ENCODE measurements at places on chromosomes 2 and 18. TPM values are rescaled to one million over a fixed set of nuclear protein-coding genes. Genes with fewer than 3 reads are reported as not detected.

CRYGC gene
- not detected for total RNA-seq

MGAT4A gene
- 10.2 TPM for total RNA-seq

DNA sequence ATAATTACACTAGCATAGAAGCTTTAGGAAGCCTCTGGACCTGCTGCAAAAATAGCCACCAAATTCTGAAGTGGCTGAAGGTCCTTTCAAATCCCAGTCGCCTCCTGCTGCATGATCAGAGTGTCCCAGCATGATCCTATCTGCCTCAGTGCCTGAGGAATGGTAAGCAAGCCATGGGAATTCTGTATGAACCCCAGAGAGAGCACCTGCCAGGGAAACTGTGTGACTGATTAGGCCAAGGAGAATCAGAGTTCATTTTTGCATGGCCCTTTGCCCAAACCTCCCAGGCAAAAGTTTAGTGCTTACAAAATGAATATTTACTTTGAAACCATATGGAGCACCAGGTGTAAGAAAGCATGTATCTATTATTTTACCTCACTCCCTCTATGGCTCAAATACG is 221.4 kb downstream of the ARL4C start:
- no peaks in the 10 kb centered on the region for H3K27me3 ChIP-seq
- DNase-seq: no peak
- H3K36me3 ChIP-seq: no peaks in the 10 kb centered on the region
- no peaks in the 10 kb centered on the region for H3K4me1 ChIP-seq
- no peak overlapping the region for H3K4me3 ChIP-seq

DNA sequence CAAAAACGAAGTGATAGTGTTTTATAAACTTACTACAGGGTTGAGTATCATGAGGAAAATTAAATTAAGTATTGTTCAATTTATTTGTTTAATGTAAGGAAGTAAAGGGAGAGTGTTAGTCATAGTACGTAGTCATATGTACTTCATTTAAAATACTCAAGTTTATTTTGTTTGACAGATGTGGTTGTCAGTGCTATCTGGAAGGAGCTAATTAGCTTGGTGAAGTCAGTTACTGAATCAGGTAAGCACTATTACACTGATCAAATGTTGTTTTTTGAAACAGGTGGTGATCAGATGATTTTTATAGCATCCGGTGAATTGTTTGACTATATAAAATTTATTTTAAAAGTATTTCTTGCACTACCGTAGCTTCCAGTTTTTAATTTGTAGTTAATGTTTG is 28.8 kb downstream of the RIF1 start:
- DNase-seq: no peak
- no peaks in the 10 kb centered on the region for H3K27me3 ChIP-seq
- peaks cover 55% of the 10 kb centered on the region for H3K36me3 ChIP-seq

DNA sequence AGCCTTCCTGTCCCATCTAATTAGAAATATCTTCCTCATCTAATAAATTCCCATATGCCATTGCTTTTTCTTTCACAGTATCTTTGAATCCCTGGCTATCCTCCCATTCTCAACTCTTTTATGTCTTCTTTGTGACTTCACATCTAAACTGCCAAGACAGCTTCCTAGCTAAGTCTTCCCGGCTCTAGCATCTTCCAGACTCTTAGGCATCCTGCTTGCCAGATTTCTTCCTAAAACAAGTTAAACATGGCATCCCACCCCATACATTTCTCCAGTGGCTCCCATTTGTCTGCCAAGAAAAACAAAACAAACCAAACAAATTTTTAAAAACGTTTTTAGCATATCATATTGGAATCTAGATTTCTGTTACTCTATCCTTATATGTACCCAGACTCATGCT is 751.9 kb downstream of the MBD2 start:
- no peak overlapping the region for H3K4me3 ChIP-seq
- H3K4me1 ChIP-seq: no peaks in the 10 kb centered on the region
- H3K36me3 ChIP-seq: no peaks in the 10 kb centered on the region
- no peaks in the 10 kb centered on the region for H3K27me3 ChIP-seq
- DNase-seq: no peak

CNRIP1 gene
- not detected for total RNA-seq

ELOA2 gene
- not detected for total RNA-seq

- no peaks in the 10 kb centered on the region for H3K36me3 ChIP-seq
- DNase-seq: no peak
- H3K27me3 ChIP-seq: no peaks in the 10 kb centered on the region
- no peak overlapping the region for H3K27ac ChIP-seq
- H3K4me1 ChIP-seq: peaks cover 4% of the 10 kb centered on the region
- no peak overlapping the region for H3K4me3 ChIP-seq
These were observed 15.7 kb downstream of the ZFP36L2 start for GRCh38 chr2:43210467-43211303.

PLB1 gene
- 0.49 TPM for total RNA-seq

All from HCT116 (cell line).